ENCODE measurements at places on chromosomes 6 and 20.

DNA sequence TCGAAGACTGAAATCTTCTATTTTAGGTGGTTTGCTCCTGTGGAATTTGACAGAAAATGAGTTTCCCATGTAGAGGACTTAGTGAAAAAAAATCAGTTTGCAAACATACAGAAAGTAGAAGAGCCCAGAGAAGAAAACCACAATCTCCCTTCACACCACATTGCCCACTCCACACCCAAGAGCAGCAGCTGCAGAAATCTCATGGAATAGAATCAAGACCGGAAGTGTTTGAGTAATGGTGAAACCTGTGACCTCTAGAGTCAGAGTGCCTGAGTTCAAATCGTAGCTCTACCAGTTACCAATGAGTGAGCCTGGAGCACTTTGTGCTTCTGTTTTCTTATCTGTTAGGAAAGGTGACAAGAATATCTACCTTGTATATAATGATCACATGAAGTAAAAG, 4.6 kb downstream of the SIRPG start:
- no peak for DNase-seq

- no peak for DNase-seq
These were observed 486 bp downstream of the FKBP1A start for GRCh38 chr20:1392443-1392692.

DNA sequence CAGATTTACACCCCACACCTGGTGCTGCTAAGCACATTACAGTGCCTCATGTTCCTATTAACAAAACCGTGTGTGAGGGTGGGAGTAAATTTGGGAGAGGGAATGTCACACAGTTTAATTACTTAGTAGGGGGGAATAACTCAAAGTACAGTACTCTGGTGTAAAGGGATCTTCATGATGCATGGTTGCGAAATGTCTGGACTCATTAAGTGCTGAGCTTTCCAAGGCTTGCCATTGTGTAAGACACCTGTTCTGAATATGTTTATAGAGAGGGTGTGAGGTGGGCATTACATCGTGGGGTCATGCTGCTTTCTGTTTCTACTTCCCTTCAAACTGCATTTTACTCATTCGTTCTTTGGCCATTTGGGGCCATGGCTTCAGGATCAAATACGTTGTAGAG, 181.2 kb downstream of the ADGRG6 start:
- DNase-seq = no peak

- peak; percentile 12 for DNase-seq
These were observed 18.0 kb upstream of the SIRPB2 start for GRCh38 chr20:1509237-1509636.

GRCh38 chr6:158852312-158853071, 33.3 kb upstream of the EZR start:
- DNase-seq = no peak
